Upper lobe of right lung (tissue), 1 donor: ENCODE measurements at places on chromosomes 3 and 15. TPM values are rescaled to one million over a fixed set of nuclear protein-coding genes. Genes with fewer than 3 reads are reported as not detected.

GRCh38 chr3:10738688-10739372, 77.2 kb upstream of the SLC6A11 start:
- DNase-seq = peak; percentile 80
- no peak overlapping the region for H3K4me3 ChIP-seq
- peaks cover 7% of the 10 kb centered on the region for H3K4me1 ChIP-seq
- H3K36me3 ChIP-seq = no peaks in the 10 kb centered on the region

CPEB1 gene
- total RNA-seq = 2.5 TPM

DNA sequence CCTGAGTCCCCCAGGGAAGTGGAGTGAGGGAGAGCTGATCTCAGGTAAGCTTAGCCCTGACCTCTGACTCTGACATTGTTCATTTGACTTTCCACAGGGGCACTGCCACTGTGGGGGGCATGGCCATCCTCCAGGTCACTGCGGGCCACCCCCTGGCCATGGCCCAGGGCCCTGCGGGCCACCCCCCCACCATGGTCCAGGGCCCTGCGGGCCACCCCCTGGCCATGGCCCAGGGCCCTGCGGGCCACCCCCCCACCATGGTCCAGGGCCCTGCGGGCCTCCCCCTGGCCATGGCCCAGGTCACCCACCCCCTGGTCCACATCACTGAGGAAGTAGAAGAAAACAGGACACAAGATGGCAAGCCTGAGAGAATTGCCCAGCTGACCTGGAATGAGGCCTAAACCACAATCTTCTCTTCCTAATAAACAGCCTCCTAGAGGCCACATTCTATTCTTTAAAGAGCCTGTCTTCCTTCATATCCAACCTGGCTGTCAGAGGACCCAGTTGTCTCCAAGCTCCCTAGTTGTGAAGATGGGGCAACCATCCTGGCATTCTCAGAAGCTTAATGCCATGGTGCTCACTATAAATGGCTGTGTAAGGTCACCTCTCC, 1.9 kb upstream of the DISP2 start:
- no peak overlapping the region for H3K4me3 ChIP-seq
- no peak overlapping the region for H3K27ac ChIP-seq
- H3K4me1 ChIP-seq = peaks cover 18% of the 10 kb centered on the region
- no peak for DNase-seq

DNA sequence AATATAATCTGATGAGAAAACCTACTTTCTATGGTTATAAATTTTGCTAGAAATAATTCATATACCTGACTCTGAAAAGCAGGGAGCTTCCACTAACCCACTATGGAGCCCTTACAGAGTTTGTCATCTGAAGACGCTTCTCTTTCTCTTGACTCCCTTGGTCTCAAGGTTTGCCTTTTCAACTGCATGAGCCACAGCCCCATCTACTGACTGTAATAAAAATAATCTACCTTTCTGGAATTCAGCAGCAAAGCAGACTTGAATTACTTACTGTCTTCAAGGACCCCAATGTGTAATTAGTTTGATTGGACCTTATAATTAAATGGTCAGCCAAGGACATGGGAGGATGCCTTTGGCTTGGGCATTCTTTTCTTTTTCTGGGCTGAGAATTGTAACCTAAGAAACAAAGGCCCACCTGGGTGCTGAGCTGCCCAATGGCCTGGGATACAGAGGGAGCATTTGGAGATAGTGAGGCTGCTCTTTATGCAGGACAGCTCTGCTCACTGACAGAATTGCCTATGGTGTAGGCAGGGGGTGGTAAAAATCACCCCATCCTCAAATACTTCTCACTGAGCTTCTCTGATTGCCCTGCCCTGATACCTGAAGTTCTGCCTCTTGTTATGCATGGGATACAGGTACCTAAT, 178.6 kb upstream of the TRIM42 start:
- no peak overlapping the region for H3K27ac ChIP-seq
- no peak for DNase-seq
- no peaks in the 10 kb centered on the region for H3K36me3 ChIP-seq
- no peak overlapping the region for H3K4me3 ChIP-seq

GRCh38 chr3:174441588-174442301, 417.4 kb upstream of the NAALADL2 start:
- peak overlapping the region; percentile 74 for H3K4me3 ChIP-seq
- no peak for DNase-seq
- peaks cover 13% of the 10 kb centered on the region for H3K4me1 ChIP-seq
- H3K27ac ChIP-seq = peak overlapping the region; percentile 94

DNA sequence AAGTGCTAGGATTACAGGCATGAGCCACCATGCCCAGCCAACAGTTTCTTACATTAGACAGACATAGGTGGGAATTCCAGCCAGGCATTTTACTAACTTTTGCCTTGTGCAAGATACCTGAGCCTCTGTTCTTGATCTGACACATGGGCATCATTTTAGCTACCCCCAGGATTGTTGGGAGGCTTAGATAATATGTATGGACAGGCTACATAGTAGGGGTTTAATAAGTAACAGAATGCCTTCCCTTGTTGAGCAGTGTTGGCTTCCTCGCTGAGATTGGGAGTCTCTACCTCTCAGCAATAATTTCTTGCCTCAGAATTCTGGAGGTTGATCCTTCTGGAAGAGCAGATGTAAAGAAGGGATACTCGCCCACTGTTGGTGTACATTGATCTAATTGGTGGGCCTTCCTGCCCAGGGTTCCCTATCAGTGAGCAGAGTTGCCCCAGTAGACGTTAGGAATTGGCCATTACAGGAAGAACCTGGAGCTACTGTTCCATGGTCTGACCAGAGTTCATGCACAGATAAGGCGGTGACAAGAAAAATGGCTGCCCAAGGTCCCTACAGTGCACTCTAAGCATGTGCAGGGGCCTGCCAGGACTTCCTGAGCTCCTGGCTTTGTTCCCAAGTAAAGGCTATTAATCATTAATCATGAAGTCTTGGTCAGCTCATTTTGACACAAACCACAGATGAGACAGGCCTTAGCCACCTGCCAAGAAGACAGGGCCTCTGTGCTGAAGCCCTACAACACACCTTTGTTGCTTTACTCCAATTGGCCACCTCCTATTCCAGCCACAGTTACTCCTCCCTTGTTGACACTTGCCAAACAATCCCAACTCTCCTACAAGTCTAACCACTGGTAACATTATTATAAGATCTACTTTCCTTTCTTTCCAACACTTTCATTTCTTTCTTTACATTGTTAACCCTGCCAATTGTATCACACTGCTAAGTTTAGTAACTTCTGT, 5.0 kb upstream of the IL17RE start:
- H3K36me3 ChIP-seq = peaks cover 7% of the 10 kb centered on the region
- peak overlapping the region; percentile 74 for H3K27ac ChIP-seq
- H3K4me3 ChIP-seq = no peak overlapping the region
- peaks cover 20% of the 10 kb centered on the region for H3K4me1 ChIP-seq
- no peak for DNase-seq

- no peaks in the 10 kb centered on the region for H3K36me3 ChIP-seq
- DNase-seq = no peak
- no peaks in the 10 kb centered on the region for H3K27me3 ChIP-seq
- H3K4me1 ChIP-seq = no peaks in the 10 kb centered on the region
These were observed 41.6 kb downstream of the MRAS start for GRCh38 chr3:138389841-138390581.

LXN gene
- total RNA-seq = 20.9 TPM

GRCh38 chr3:53815067-53815466, 31.2 kb downstream of the CHDH start:
- H3K27ac ChIP-seq = no peak overlapping the region
- peaks cover 21% of the 10 kb centered on the region for H3K36me3 ChIP-seq
- DNase-seq = no peak
- H3K4me1 ChIP-seq = no peaks in the 10 kb centered on the region
- H3K4me3 ChIP-seq = no peak overlapping the region

DNA sequence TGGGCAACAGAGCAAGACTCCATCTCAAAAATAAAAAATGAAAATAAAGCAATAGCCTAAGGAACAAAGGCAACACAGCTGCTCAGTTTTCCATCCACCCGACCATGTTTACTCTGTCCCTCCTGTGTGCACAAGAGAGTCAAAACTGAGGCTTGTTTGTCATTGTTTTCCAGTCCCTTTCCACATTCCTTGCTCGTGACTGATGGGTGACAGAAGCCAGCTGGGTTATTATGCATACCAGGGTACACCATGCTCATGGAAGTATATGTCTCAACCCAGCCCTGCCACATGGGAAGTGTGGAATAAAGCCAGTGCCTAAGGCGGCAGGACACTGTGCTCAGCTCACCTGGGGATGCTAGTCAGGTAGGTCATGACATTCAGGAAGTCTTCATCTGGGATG, 49.5 kb downstream of the MCF2L2 start:
- H3K36me3 ChIP-seq = no peaks in the 10 kb centered on the region
- no peak for DNase-seq

KCNMB3 gene
- 2.5 TPM for total RNA-seq

DNA sequence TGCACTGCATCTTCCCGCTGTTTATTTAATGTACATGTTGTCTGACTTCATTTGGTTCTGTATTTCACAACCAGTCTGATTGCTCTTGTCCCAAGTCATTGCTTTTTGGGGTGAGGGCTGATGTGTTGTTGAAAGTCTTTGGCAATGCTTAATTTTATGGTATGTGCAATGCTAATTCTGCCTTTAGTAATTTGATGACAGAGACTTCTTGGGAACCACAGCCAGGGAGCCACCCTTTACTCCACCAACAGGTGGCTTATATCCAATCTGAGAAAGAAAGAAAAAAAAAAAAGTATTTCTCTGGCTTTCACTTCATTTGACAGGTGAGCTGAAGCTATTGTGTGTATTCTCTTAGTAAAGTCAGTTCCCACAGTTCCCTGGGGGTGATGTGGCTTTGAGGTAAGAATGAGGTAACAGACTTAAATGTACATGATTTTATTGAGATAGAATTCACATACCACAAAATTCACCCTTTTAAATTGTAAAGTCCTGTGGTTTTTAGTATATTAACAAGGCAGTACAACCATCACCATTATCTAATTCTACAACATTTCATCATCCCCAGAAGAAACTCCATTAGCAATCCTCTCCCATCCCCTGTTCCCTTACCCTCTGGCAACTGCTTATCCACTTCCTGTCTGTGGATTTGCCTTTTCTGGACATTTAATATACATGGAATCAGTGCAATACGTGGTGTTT, 97.3 kb downstream of the SLCO3A1 start:
- no peaks in the 10 kb centered on the region for H3K36me3 ChIP-seq
- H3K4me3 ChIP-seq = no peak overlapping the region
- peaks cover 56% of the 10 kb centered on the region for H3K4me1 ChIP-seq
- H3K27me3 ChIP-seq = no peaks in the 10 kb centered on the region
- DNase-seq = no peak

GRCh38 chr3:126445506-126445905, 30.2 kb downstream of the ZXDC start:
- H3K27ac ChIP-seq = no peak overlapping the region
- H3K36me3 ChIP-seq = peaks cover 30% of the 10 kb centered on the region
- DNase-seq = peak; percentile 19
- H3K27me3 ChIP-seq = no peaks in the 10 kb centered on the region
- H3K4me1 ChIP-seq = no peaks in the 10 kb centered on the region

DNA sequence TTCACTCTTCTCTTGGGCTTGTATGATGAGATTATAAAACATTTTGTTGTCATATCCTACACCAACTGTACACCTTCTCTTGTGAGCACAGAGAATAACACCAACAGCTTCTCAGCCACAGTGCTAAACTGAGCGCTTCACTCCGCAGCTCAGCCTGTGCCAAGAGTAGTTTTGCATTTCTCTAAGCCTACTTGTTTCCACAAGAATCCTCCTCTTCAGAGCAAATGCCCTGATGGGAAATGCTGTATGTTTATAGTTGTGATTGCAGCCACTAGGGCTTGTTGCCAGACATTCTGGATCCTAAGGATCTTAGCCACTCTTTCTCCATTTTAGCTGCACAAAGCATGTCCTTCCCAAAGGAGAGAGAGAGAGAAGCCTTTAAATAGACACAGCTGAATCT, 138.8 kb upstream of the PLXND1 start:
- H3K27me3 ChIP-seq = no peaks in the 10 kb centered on the region
- H3K27ac ChIP-seq = no peak overlapping the region
- no peak for DNase-seq
- peaks cover 8% of the 10 kb centered on the region for H3K4me1 ChIP-seq
- H3K36me3 ChIP-seq = no peaks in the 10 kb centered on the region
- H3K4me3 ChIP-seq = no peak overlapping the region

- peaks cover 32% of the 10 kb centered on the region for H3K4me1 ChIP-seq
- H3K27me3 ChIP-seq = no peaks in the 10 kb centered on the region
- H3K4me3 ChIP-seq = no peak overlapping the region
- no peak for DNase-seq
- peaks cover 16% of the 10 kb centered on the region for H3K36me3 ChIP-seq
- peak overlapping the region; percentile 63 for H3K27ac ChIP-seq
These were observed 35.3 kb downstream of the OXNAD1 start for GRCh38 chr3:16300307-16300706.

DNA sequence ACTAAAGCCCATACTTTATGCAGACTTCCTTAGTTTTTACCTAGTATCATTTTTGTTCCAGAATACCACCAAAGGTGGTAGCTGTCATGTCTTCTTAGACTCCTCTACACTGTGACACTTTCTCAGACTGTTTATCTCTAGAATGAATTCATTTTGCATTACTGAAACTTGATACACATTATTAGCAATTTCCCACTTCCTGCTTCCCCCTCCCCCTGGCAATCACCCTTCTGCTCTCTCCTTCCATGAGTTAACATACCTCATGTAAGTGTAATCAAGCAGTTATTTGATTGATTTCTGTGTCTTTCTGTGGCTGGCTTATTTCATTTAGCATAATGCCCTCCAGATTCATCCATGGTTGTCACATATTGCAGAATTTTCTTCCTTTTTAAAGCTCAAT, 204.9 kb downstream of the STAG1 start:
- no peak for DNase-seq
- H3K36me3 ChIP-seq = no peaks in the 10 kb centered on the region
- H3K4me3 ChIP-seq = no peak overlapping the region
- H3K4me1 ChIP-seq = no peaks in the 10 kb centered on the region

NUSAP1 gene
- 6.7 TPM for total RNA-seq

GRCh38 chr3:29426302-29427226, 145.7 kb downstream of the RBMS3 start:
- DNase-seq = no peak
- no peaks in the 10 kb centered on the region for H3K27me3 ChIP-seq
- no peaks in the 10 kb centered on the region for H3K36me3 ChIP-seq
- peaks cover 24% of the 10 kb centered on the region for H3K4me1 ChIP-seq
- no peak overlapping the region for H3K27ac ChIP-seq
- H3K4me3 ChIP-seq = no peak overlapping the region

DAPK2 gene
- total RNA-seq = 73.3 TPM

SCN11A gene
- 0.14 TPM for total RNA-seq

DNA sequence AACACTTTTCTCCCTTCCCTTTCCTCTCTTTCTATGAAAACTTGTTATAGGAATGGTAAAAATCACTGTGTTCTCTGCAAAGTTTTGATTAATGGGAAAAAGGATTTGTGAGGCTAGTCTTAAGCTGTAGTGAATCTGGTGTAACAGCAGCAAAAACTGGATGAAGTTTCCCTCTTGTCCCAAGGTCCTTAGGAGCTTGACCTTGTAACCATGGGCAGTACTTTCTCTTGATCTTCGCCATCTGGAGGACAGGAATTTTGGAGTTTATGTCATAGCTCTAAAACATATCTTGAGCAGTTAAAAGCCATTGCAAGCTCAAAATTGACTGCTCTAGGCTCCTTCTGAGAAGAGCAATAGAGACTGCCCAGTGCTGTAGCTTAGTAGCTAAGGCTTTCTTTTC, 56.5 kb upstream of the GPD1L start:
- no peak overlapping the region for H3K27ac ChIP-seq
- no peak for DNase-seq
- no peak overlapping the region for H3K4me3 ChIP-seq
- no peaks in the 10 kb centered on the region for H3K36me3 ChIP-seq
- no peaks in the 10 kb centered on the region for H3K27me3 ChIP-seq
